Esophagus mucosa (tissue), 1 donor: ENCODE measurements at places on chromosomes 7 and 10.

GRCh38 chr7:303425-303824 lies 13.5 kb downstream of the FOXL3 start:
- ATAC-seq, result no peak

- ATAC-seq, result no peak
Observed at GRCh38 chr10:98006266-98006665, 24.2 kb downstream of the CRTAC1 start.

GRCh38 chr10:45607276-45607675 lies 65.3 kb downstream of the ZFAND4 start:
- no peak for ATAC-seq

GRCh38 chr7:16811551-16811950 lies 6.8 kb upstream of the AGR2 start:
- peak; percentile 41 for ATAC-seq

- ATAC-seq, result no peak
Observed at GRCh38 chr10:71604324-71605018, 115.1 kb downstream of the C10orf105 start.

DNA sequence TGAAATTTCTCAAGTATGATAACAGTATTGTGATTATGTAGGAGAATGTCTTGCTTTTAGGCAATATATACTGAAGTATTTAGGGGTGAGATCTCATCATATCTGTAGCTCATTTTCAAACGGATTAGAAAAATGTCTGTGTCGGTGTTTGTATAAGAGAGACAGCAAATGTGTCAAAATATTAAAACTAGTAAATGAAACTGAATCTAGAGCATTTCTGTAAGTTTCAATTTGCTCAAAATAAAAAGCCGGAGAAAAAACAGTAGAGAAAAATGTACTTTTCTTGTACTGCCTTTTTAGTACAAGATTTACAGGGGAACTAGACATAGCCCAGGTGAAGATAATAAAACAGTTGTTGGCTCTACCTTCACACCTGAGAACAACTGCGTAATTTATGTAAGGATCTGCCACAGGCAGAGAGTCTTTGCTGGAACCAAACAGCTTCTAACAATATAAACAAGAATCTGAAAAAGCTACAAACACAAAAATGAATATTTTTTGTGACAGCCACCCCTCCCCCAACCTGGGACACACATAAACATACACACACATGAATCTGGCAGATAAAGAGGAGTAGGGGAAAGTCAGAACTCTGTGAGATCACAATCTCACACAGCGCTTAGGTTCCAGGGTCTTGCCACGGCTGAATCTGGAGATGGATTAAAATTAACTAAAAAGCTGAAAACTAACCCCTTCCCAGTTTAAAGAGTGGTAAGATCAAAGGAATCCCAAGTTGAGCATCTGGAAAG lies 153.3 kb downstream of the AVL9 start:
- ATAC-seq, result no peak

DNA sequence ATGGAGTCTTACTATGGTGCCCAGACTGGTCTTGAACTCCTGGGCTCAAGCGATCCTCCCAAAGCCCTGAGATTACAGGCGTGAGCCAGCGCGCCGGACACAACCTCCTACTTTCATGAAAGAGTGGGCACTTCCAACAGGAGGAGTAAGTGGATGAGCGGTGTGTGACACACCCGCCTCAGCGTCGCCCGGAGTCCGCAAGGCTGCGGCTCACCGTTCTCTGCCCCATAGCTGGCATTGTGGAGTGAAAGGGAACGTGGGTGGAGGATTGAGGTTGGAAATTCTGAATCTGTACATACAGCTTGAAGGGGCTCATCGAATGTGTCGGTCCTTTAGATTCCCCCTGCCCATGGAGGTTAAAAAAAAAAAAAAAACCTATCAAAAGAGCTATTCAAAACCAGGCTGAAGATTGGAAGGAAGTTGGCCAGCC lies 524 bp upstream of the PRXL2A start:
- ATAC-seq, result peak; percentile 56

DNA sequence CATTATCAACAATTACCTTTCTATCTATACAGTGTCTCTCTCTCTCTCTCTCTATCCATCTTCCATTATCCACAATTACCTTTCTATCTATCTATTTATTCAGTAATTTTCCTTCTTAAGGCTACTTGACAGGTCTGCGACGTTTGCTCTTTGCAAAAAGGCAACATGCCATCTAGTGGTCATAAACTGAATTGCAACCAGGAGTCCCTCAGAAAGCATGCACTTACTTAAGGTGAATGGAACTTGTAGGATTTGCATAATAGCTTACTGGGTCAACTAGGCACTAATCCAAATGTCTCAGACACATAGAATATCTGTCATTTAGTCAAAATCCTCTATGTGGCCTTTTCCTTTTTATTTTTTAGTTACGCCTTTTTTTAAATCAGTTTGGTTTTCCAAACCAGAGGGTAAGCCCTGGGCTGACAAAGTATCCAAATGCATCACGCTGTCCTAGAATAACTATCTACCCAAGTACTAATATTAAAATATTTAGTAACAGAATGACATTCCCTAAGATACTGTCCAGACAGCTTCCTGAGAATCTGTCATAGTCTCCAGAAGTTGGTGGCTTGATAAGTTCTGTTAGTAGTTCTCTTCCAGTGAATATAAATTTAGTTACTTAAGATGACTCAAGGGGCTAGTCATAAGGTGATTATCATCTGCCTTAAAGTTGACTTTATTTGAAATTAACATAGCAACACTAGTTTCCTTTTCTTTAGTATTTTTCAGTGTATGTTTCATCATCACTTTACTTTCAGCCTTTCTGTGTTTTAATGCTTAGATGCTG lies 208.3 kb downstream of the PPP1R3A start:
- ATAC-seq, result peak; percentile 64

GRCh38 chr10:34538281-34538829 lies 276.7 kb downstream of the PARD3 start:
- ATAC-seq, result no peak

- ATAC-seq, result no peak
Observed at GRCh38 chr7:117041007-117041406, 87.7 kb downstream of the ST7 start.

GRCh38 chr7:39407137-39407536 lies 159.1 kb upstream of the YAE1 start:
- no peak for ATAC-seq

GRCh38 chr7:148687555-148687954 lies 11.1 kb upstream of the CUL1 start:
- no peak for ATAC-seq

DNA sequence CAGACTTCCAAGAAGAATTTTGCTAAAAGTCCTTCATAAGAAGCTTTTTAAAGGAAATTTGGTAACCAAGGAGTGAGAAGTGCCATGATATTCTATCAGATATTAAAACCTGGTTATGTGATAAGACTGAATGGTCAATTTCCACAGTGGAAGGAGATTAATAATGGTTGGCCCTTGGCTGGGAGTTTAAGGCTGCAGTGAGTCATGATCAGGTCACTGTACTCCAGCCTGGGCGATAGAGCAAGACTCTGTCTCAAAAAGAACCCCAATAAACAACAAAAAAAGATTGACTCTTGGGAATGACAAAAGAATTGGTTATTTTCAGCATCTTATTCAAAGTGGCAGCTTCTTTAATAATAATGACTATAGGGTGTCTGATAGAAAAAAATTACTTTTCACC lies 37.2 kb downstream of the EXOC4 start:
- ATAC-seq, result no peak

DNA sequence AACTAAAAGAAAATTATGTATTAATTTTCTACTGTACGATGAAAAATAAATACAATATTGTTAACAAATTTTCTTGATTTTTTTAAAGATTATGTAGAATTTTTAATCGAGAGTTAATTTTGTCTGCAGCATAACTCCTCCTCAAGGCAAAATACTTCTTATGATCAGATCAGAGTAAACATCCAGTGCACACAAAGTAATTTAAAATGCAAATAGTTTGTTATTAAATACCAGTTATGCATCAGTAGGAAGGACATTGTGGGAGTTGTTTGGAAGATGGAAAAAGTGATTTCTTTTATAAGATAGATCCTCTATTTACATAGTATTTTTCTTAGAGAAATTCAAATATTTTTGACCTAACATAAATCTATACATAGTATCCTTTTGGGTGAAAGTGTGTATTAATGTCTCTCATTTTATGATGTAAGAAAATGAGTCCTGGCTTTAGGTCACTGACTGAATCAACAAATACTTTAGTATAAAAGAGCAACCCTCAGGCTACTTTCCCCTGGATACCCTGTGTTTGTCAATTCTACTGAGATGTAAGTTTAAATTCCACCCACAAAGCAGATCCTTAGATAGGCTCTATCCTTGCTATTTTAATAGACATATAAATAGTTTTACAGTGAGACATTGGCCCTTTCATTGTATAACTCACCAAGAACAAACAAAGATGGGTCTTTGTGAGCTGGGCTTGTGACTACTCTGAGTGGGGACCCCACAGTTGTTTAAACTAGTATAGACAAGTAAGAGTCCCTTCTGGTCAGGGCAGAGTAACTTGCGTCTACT lies 1133.7 kb downstream of the GATA3 start:
- no peak for ATAC-seq

DNA sequence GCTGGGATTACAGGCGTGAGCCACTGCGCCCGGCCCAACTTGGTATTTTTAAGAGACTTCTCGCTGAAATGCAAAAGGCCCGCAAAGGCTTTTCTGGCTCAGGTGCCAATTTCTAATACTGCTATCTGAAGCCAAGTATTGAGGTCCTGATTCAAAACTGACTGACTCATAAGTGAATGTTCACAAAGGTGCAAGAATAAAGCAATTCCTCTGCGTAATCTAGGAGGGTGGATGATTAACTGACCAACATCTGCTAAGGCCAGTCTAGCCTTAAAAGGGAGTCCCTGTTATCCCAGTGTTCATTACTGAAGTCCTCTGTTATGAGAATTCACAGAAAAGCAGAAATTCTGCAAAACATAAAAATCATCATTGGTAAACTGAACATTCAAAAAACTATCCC lies 111.4 kb downstream of the SRPK2 start:
- peak; percentile 73 for ATAC-seq

DNA sequence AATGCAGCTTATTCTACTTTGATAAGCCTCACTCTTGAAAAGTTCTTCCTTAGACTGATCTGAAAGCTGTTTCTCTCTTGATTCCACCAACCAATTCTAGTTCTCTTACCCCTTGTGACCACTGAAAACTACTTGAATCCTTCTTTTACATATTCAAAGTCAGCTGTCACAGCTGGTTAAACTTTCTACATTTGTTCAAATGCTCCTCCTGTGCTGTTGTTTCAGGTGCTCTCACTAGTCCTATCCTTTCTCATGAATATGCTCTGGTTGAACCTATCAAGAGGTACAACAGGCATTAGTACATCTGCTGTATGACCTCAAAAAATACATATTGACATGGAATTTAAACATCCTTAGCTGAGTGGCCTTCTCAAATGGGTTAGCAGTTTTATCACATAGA lies 91.5 kb downstream of the MYO3A start:
- no peak for ATAC-seq

GRCh38 chr7:74569501-74570075 lies 87.9 kb upstream of the GTF2I start:
- ATAC-seq, result no peak

GRCh38 chr10:128898916-128899195 lies 568.2 kb upstream of the MGMT start:
- no peak for ATAC-seq

DNA sequence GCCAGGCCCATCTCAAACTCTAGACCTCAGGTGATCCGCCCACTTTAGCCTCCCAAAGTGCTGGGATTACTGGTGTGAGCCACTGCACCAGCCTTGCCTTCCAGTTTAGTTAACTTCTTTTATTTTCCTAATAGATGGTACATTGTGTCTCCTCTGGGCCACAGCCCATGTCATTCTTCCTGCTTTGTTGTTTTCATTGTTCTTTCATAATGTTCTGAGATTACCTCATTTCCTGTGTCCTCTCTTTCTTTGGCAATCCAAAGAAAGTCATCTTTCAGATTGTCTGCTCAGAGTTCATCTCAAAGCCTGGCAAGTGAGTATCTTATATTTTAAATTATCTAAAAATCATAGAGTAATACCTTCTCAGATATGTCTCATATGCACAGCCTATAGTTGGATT lies at the start of gene OLAH:
TSS of gene OLAH (plus strand) at position 270 of the 400 bp plus-strand sequence. CDS start 3,346 bp downstream, outside the sequence.
- peak; percentile 46 for ATAC-seq

DNA sequence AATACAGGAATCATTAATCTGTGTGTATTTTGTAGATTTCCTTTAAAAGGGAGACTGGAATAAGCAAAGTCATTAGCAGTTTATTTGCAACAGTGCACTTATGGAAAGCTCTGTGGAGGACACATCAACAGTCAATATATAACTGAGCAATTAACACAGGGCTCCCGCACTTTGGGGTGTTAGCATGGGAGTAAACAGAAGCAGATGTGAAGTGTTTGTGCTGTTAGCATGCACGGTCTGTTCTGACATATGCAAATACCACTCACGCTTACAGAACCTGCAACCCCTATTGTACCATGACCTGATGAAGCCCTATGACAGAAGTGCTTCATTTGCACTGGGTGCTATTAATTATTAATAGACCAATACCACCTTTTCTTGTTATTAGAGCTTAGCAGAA lies 118.9 kb downstream of the PPP1R3A start:
- ATAC-seq, result no peak

GRCh38 chr7:105204520-105204919 lies 184.2 kb downstream of the SRPK2 start:
- ATAC-seq, result no peak

DNA sequence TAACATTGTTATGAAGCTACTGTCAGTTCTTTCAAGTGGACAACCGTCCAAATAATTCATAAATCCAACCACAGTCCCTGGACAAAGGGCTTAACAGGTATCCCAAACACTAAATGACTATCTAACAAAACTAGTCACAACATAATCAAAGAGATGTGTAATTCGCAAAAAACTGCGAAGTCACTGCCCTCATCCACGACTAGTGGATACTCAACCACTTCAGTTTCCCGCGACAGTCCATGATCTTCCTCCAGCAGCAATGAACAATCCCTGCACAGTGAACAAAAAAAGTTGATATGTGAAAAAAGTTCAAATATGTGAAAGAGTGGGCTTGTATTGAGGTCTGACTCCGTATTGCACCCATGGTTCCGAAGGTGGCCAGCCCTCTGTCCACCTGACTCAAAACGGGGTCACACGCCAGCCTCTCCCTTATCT lies 287 bp downstream of the DCLRE1A start:
- no peak for ATAC-seq

DNA sequence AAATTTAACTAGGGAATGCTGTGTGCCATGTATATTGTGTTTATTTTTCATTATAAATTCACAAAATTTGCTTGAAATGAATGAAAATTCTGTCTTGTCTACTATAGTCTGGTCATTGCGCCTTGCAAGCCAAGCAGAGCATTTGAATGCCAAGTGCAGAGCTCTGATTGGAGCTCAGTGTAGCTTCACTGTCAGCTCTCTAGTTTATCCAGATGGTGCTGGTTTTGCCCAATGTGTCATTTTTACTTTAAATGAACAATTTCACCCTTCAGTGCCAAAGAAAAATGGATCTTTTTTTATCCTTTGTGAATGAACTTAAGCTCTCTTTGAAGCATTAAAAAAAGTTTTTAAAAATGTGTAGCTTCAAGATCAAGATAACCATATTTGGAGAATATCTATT lies 225.6 kb upstream of the CACNA2D1 start:
- ATAC-seq, result no peak

DNA sequence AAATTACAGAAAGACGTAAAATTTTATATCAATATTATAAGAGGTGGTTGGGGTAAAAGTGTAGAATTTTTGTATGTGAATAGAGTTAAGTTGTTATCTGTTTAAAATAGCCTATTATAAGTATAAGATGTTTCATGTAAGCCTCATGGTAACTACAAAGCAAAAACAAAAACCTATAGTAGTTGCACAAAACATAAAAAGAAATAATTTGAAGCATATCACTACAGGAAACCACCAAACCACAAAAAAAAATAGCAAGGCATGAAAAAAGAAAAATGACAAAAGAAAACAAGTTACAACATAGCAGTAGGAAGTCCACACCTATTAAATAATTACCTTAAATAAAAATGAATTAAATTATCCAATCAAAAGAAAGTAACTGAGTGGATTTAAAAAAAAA lies 12.4 kb upstream of the GSTK1 start:
- ATAC-seq, result no peak
